PC-9 (cell line): ENCODE measurements at places on chromosomes 2 and 18. TPM values are rescaled to one million over a fixed set of nuclear protein-coding genes. Genes with fewer than 3 reads are reported as not detected.

Gene UGT1A8
- 0.17 and 0.20 TPM in 2 replicates for total RNA-seq

Gene ST6GAL2
- not detected in 2 replicates for total RNA-seq

Gene KCNS3
- 28.8 and 34.9 TPM in 2 replicates for total RNA-seq

Gene GALM
- total RNA-seq, result 26.3 and 27.7 TPM in 2 replicates

Gene C2orf78
- total RNA-seq, result not detected in 2 replicates

Gene SERPINB12
- not detected in 2 replicates for total RNA-seq

Gene KLF7
- total RNA-seq, result 12.5 and 20.0 TPM in 2 replicates

Gene LAMA1
- not detected in 2 replicates for total RNA-seq

Gene DGUOK
- 72.3 and 78.7 TPM in 2 replicates for total RNA-seq

Gene GDF7
- total RNA-seq, result 0.04 TPM in 1 of 2 replicates, not detected in the other

Gene AKAIN1
- not detected in 2 replicates for total RNA-seq

Gene LCT
- not detected in 2 replicates for total RNA-seq

Gene EMILIN1
- total RNA-seq, result 0.83 and 1.6 TPM in 2 replicates

Gene FEV
- total RNA-seq, result not detected in 2 replicates

Gene BBS5
- total RNA-seq, result 0.31 and 0.38 TPM in 2 replicates

Gene PLB1
- 1.7 and 2.7 TPM in 2 replicates for total RNA-seq

Gene STAT4
- total RNA-seq, result 0.23 and 0.70 TPM in 2 replicates

Gene LTBP1
- 10.3 and 10.4 TPM in 2 replicates for total RNA-seq

Gene HIBCH
- 14.7 and 17.4 TPM in 2 replicates for total RNA-seq

Gene SERPINB2
- total RNA-seq, result 0.73 TPM in 1 of 2 replicates, not detected in the other

Gene EFR3B
- 0.20 TPM in 1 of 2 replicates, not detected in the other for total RNA-seq

Gene CCDC148
- total RNA-seq, result 1.8 and 2.3 TPM in 2 replicates

Gene MAP2
- 67.7 and 71.1 TPM in 2 replicates for total RNA-seq

Gene REG3A
- not detected in 2 replicates for total RNA-seq
